Stomach (tissue), 19 donors: ENCODE measurements at places on chromosomes 13 and 19. TPM values are rescaled to one million over a fixed set of nuclear protein-coding genes. Genes with fewer than 3 reads are reported as not detected.
A peak's percentile ranks its signal among the peaks of the same experiment; 100 is the strongest.

GRCh38 chr13:68998056-68998455 lies 1109.6 kb upstream of the ATXN8OS start:
- no peak overlapping the region for H3K4me3 ChIP-seq
- H3K4me1 ChIP-seq = no peaks in the 10 kb centered on the region
- H3K36me3 ChIP-seq = no peaks in the 10 kb centered on the region
- no peak for DNase-seq

GRCh38 chr19:51387924-51388389 lies at the start of gene LIM2:
TSS of gene LIM2 (minus strand) at chr19:51387974. CDS start at chr19:51387443, 531 bp downstream.
- no peaks in the 10 kb centered on the region for H3K27me3 ChIP-seq
- no peak within 1 kb of the TSS for H3K27ac ChIP-seq
- no peak within 1 kb of the TSS for H3K4me3 ChIP-seq

- H3K27ac ChIP-seq = peak overlapping the region; percentile 94
- DNase-seq = no peak
- peaks cover 9% of the 10 kb centered on the region for H3K36me3 ChIP-seq
- peak overlapping the region; percentile 84 for H3K4me3 ChIP-seq
- H3K27me3 ChIP-seq = no peaks in the 10 kb centered on the region
- H3K4me1 ChIP-seq = peaks cover 40% of the 10 kb centered on the region
Measured at GRCh38 chr13:28657784-28658538, 969 bp upstream of the POMP start.

Gene MADCAM1
- 2.4 TPM for total RNA-seq

DNA sequence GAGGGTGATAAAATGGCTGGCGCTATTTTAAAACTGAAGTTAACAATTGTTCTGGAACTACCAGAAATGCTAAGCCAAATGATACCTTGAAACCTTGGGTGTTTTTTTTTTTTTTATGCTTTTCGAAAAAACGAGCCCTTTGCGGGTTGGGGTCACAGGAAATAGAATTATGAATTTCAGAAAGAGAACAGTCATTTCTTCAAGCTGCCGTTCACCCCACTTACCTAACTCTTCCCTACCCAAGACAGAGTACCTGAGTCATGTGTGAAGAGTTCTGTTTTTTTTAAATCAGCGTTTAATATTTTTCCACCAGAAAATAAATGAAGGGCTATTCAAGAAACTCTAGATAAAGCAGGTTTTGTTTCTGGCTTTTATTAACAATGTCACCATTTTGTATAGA lies 35.3 kb downstream of the KLF2 start:
- peaks cover 33% of the 10 kb centered on the region for H3K36me3 ChIP-seq
- no peak overlapping the region for H3K4me3 ChIP-seq
- H3K4me1 ChIP-seq = peaks cover 24% of the 10 kb centered on the region
- no peak for DNase-seq
- H3K27ac ChIP-seq = peak overlapping the region; percentile 2

- no peaks in the 10 kb centered on the region for H3K27me3 ChIP-seq
- no peaks in the 10 kb centered on the region for H3K36me3 ChIP-seq
- H3K4me1 ChIP-seq = no peaks in the 10 kb centered on the region
- DNase-seq = no peak
- H3K4me3 ChIP-seq = no peak overlapping the region
Measured at GRCh38 chr13:109418111-109418510, 368.3 kb downstream of the IRS2 start.
